Activated CD4-positive, CD25-positive, alpha-beta regulatory T cell (primary cell): ENCODE measurements at places on chromosomes 13 and 19.

GRCh38 chr13:77002590-77003190 is 10.8 kb downstream of the CLN5 start:
- no peak for DNase-seq

DNA sequence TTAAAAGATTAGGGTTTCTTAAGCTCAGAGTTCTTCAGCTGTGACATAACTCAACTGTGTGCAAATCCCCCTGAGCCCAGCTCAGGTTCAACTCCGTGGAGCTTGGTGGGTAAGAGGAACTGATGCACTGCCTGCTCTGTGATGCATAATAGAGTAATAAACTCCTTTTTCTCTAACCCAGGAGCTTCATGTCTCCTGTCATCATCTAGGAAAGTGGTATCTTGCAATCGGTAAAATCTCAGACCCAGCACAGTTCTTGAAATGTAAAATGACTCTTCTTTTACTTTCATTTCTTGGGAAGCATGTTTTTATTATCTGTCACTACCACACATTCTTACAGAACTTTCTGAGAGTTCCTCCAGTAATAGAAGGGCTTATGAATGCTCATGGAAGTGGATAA is 123.8 kb upstream of the PCDH9 start:
- DNase-seq, result no peak

GRCh38 chr13:109630271-109630670 is 156.1 kb downstream of the IRS2 start:
- DNase-seq, result no peak

DNA sequence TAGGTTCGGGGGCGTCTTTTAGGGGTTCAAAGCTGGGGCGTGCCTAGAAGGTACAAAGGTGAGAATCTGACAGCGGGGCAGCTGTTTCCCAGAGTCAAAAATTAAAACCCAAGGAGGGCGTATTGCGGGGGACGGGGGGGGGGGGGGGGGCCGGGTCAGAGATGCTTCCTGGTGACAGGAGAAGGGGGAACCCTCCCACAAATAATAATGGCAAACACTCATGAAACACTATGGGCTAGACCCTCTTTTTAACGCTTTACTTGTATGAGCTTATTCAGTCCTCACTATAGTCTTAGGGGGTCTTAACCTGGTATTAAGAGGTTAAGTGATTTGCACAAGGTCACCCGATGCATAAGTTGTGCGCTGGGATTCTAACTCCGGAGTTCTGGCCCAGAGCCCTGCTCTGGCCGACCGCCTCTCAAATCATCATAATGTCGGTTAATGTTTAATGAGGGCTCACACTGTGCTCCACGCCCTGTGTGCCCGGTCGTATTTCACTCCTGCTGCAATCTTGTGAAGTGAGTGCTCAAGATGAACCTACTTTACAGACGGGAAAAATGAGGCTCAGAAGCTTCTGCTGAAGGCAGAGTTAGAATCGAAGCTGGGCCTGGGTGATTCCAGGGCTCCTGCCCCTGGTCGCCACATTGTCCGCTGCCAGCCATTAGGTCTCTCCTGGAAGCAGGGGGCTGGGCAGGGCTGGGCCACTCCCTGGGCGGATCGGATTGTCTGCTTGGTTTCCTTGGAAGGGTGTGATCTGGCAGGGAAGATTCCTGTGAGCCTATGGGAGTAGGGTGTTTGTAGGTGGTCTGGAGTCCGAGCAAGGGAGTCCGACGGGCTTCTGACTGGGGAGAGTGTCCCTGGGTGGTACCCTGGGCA is 964 bp downstream of the PAK4 start:
- DNase-seq, result no peak

DNA sequence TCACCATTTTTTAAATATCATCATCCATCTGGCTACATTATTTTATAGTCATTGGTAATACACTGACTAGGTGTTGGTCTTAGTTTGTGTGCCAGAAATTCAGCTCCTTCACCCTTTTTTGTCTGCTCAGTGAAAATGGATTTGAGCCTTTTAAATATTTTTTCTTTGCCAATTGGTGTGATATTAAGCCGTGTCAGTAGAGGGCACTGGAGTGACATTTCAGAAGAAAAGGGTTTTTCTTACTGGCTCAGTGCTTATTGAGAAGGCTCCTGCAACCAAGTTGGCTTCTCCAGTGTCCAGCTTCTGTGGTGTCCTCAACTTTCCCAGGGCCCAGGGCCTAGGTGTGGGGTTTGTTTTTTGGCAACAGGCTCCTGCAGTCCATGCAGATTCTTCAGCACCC is 546.6 kb downstream of the DACH1 start:
- no peak for DNase-seq

- DNase-seq, result no peak
Observed at GRCh38 chr19:29372461-29372860, 153.3 kb upstream of the VSTM2B start.

- DNase-seq, result no peak
Observed at GRCh38 chr13:36163286-36163685, 32.1 kb upstream of the DCLK1 start.

GRCh38 chr13:87810391-87810801 is 139.2 kb downstream of the SLITRK5 start:
- no peak for DNase-seq

GRCh38 chr13:34065928-34066327 is 248.0 kb downstream of the RFC3 start:
- no peak for DNase-seq

GRCh38 chr13:37685206-37685605 is 86.6 kb upstream of the POSTN start:
- no peak for DNase-seq

DNA sequence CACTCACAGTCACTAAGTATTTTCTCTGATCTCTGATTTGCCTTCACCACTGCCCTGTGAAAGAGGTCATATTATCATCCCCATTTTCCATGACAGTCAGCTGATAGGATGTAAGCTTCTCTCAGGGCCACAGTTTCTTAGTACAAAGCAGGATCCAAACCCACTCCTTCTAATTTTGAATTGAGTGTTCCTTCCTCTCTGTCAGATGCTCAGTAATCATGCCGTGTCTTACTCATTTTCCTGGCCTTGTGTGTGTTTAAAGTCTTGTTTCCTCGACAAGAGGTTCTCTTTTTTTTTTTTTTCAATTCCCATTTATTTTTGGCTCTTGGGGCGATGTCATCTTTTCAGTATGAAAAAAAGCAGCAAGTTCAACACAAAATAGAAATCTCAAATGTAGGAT is 72.3 kb downstream of the NAA16 start:
- DNase-seq, result no peak

DNA sequence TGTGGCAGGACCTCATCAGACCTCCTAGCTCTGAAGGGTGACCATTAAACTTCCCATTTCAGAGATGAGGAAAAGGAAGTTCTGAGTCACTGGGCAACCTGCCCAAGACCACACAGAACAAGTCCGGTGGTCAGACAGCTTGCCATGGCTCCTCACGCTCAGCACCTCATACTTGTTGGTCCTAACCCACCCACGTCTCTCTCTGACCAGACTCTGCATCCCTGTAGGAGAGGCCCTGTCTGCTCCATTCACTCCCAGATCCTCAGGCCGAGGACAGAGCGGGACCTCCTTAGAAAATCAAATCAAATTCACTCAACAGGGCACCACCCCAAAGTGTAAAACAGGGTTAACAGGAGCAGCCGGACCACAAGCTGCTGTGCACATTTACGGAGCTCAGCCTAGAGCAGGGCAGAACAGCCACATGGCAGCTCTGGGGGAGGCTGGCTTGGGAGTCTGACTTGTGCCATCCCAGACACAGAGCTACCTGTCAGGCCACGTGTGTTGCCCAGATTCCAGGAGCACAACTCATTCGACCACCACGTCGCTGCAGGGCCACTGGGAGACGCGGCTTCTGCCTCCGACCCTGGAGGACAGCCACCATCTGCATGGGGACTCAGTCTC is 1.7 kb downstream of the MIER2 start:
- no peak for DNase-seq

- no peak for DNase-seq
Observed at GRCh38 chr13:113759525-113760137, 605 bp downstream of the TMEM255B start.

- no peak for DNase-seq
Observed at GRCh38 chr19:29643361-29643935, 21.8 kb upstream of the PLEKHF1 start.

DNA sequence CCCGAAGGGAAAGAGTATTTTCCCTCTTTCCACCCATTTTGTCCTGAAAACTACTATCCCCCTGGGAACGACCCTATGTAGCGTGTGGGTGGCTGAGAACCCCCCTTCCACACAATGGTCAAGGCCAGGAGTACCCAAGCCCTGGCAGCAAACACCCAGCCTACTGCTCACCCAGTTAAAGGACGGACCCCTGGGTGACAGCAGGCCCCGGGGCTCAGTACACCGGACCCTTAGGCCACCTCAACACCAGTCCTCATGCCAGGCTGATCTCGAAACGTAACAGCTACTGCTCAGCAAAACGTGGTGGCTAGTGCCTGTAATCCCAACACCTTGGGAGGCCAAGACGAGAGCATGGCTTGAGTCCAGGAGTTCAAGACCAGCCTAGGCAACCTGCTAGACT is 1.4 kb downstream of the ANKRD27 start:
- DNase-seq, result no peak

- no peak for DNase-seq
Observed at GRCh38 chr19:50647879-50648615, 1.2 kb upstream of the C19orf81 start.

- no peak for DNase-seq
Observed at GRCh38 chr13:62113179-62113578, 697.5 kb upstream of the PCDH20 start.

- DNase-seq, result no peak
Observed at GRCh38 chr13:93539914-93540313, 313.3 kb downstream of the GPC6 start.

GRCh38 chr19:46224773-46225172 is 4.8 kb upstream of the IGFL1 start:
- DNase-seq, result no peak

- DNase-seq, result no peak
Observed at GRCh38 chr13:110813646-110814624, 100.4 kb downstream of the ING1 start.

DNA sequence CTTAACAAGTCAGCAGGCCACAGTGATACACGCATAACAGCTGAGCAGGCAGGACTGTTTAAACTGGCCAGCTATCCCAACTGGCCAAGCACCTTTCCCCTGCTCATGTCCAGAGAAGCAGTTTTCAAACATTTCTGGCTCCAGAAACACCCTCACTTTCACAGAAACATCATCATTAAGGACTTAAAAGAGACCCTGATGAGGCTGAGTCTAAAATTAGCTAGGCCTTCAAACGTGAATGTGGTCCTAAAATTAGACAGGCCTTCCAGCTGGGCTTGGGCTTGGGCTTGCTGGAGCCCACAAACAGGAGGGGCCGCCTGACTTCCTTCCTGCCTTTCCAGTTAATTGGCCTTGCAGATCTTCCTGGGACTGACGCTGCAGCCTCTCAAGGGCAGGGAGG is 334.2 kb downstream of the DNAJC15 start:
- no peak for DNase-seq

DNA sequence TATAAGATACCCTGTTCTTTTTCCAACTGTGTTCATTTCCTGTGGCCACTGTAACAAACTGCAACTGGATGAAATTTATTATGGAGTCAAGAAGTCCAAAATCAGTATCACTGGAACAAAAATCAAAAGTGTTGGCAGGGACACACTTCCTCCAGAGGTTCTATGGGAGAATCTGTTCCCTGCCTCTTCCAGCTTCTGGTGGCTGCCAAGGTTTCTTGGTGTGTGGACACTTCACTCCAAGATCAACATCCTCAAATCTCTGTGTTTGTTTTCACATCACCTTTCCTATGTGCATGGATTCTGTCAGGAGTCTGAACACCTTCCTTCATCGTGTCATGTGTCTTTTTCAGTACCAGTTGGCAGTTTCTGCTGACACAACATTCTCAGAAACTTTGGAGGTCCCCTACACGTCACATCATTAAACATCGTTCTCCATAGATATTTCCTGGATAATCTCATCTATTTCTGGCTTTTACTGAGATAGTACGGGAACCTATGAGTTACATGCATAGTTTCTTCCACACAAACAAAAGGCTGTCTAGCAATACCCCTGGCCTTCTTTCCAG is 15.2 kb upstream of the EFNB2 start:
- DNase-seq, result no peak

DNA sequence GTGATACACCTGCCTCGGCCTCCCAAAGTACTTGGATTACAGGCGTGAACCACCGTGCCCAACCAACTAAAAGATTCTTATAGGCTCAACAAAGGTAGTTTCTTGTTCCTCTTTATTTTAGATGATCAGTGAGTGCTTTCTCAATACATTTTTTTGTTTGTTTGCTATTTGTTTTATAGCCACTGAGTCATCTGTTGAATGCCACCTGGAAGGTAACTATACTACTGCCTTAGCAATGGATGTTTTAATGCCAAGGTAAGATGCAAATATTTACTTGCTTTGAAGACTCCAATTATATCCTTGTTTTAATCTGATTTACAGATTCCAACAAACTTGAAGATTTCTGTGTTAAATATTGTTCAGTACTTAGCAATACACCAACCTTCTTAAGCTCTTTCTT is 2807.4 kb upstream of the PCDH20 start:
- no peak for DNase-seq

DNA sequence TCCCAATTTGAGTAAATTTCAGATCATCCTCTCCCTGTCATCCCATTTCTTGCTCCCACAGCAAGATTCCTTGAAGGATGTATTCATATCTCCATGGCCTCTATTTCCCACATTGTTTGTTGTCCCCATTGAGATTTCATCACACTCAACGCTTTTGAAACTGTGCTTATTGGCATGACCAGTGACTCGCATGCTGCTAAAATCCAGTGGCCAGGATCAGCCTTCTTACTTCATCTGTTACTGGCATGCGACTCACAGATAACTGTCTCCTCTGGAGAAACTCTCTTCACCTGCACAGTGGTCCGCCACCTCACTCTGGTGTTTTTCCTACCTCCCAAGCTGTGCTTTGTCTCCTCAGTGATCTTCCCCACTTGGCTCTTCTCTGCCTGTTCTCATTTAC is 95.8 kb downstream of the WASF3 start:
- no peak for DNase-seq

- no peak for DNase-seq
Observed at GRCh38 chr19:3945838-3946237, 13.0 kb downstream of the NMRK2 start.
